Aorta (tissue), 5 donors: ENCODE measurements at places on chromosomes 11 and 22. TPM values are rescaled to one million over a fixed set of nuclear protein-coding genes. Genes with fewer than 3 reads are reported as not detected.
A peak's percentile ranks its signal among the peaks of the same experiment; 100 is the strongest.

GRCh38 chr11:64850979-64851567 lies 6.6 kb upstream of the CDC42BPG start:
- H3K27ac ChIP-seq, result no peak overlapping the region
- H3K4me3 ChIP-seq, result no peak overlapping the region
- no peak for DNase-seq
- H3K36me3 ChIP-seq, result peaks cover 5% of the 10 kb centered on the region
- no peaks in the 10 kb centered on the region for H3K27me3 ChIP-seq
- H3K4me1 ChIP-seq, result peaks cover 4% of the 10 kb centered on the region

The RIMBP3C gene
- not detected for total RNA-seq

The CAVIN3 gene
- total RNA-seq, result 167 TPM

GRCh38 chr11:112620621-112621394 lies 340.4 kb upstream of the NCAM1 start:
- no peaks in the 10 kb centered on the region for H3K36me3 ChIP-seq
- H3K4me1 ChIP-seq, result no peaks in the 10 kb centered on the region
- no peaks in the 10 kb centered on the region for H3K27me3 ChIP-seq
- DNase-seq, result no peak
- no peak overlapping the region for H3K4me3 ChIP-seq

GRCh38 chr22:37906364-37907008 lies 389 bp downstream of the MICALL1 start:
- no peaks in the 10 kb centered on the region for H3K27me3 ChIP-seq
- peak; percentile 80 for DNase-seq
- peak overlapping the region; percentile 85 for H3K4me3 ChIP-seq
- H3K4me1 ChIP-seq, result no peaks in the 10 kb centered on the region

GRCh38 chr11:46554213-46555147 lies 39.3 kb downstream of the AMBRA1 start:
- no peaks in the 10 kb centered on the region for H3K4me1 ChIP-seq
- no peak overlapping the region for H3K4me3 ChIP-seq
- no peaks in the 10 kb centered on the region for H3K27me3 ChIP-seq
- H3K27ac ChIP-seq, result peak overlapping the region; percentile 43

DNA sequence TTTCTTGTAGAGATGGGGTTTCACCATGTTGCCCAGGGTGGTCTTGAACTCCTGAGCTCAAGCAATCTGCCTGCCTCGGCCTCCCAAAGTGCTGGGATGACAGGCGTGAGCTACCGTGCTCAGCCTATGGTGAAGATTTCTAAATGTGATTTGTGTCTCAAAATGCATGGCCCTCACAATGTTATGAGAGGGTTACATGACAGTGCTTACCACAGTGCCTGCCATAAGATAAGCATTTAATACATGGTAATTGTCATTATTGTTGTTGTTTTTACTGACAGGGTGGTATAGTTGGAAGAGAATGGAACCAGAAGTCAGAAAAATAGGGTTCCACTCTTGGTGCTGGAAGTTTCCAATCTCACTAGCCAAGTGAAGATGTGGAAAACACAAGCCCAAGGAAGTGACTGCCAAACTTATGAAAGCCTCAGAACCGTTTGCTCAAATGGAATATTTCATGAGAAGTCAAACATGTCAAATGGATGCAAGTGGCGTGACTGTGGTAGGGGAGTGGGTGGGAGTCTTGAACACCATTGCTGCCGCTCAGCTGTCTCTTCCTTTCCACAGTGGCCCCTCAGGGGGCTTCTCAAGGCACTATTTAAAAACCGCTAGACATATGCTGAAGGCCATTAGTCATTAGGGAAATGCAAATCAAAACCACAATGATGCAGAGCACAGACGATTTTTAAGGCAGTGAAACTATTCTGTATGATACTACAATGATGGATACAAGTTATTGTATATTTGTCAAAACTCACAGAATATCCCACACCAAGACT lies 29.1 kb upstream of the LMO2 start:
- no peaks in the 10 kb centered on the region for H3K4me1 ChIP-seq
- H3K27me3 ChIP-seq, result no peaks in the 10 kb centered on the region
- no peak overlapping the region for H3K27ac ChIP-seq
- DNase-seq, result no peak
